ENCODE measurements at places on chromosomes 5 and 9. TPM values are rescaled to one million over a fixed set of nuclear protein-coding genes. Genes with fewer than 3 reads are reported as not detected.
A peak's percentile ranks its signal among the peaks of the same experiment; 100 is the strongest.

DNA sequence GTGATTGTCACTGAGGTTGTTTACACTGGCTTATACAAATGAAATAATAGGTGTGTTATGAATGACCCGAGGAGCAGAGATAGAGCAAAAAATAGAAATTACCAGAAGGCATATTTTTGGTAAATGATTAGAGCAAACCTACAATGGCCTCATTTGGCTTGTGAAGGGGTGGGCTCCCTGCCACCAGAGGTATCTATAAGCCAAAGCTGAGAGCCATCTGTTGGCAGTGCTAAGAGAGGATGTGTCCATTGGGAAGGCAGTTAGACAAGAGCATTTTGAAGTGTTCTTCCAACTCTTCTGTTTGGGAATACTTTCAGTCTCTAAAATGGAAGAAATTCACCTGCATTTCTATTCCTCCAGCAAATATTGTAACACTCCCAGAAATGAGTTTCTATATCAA lies 10.6 kb downstream of the NIPAL4 start:
- peaks cover 4% of the 10 kb centered on the region for H3K4me1 ChIP-seq
- no peak overlapping the region for H3K27ac ChIP-seq
- peaks cover 18% of the 10 kb centered on the region for H3K36me3 ChIP-seq
- no peaks in the 10 kb centered on the region for H3K27me3 ChIP-seq
- H3K4me3 ChIP-seq: no peak overlapping the region

Gene WNK2
- 4.6 TPM for total RNA-seq

Gene TRIP13
- total RNA-seq: 34.4 TPM

Gene FGD3
- 66.7 TPM for total RNA-seq

- H3K27me3 ChIP-seq: no peaks in the 10 kb centered on the region
- peaks cover 4% of the 10 kb centered on the region for H3K36me3 ChIP-seq
- H3K27ac ChIP-seq: no peak overlapping the region
- no peak overlapping the region for H3K4me3 ChIP-seq
Observed at GRCh38 chr5:81226286-81226685, 6.8 kb upstream of the CKMT2 start.

Gene ORM2
- total RNA-seq: not detected

GRCh38 chr9:135701959-135702721 lies at the start of gene KCNT1:
Gene KCNT1, plus strand, starts transcription at chr9:135702185. Its CDS starts 74 bp downstream, at chr9:135702259.
- H3K27ac ChIP-seq: no peak within 1 kb of the TSS
- DNase-seq: peak; percentile 74
- no peaks in the 10 kb centered on the region for H3K4me1 ChIP-seq

DNA sequence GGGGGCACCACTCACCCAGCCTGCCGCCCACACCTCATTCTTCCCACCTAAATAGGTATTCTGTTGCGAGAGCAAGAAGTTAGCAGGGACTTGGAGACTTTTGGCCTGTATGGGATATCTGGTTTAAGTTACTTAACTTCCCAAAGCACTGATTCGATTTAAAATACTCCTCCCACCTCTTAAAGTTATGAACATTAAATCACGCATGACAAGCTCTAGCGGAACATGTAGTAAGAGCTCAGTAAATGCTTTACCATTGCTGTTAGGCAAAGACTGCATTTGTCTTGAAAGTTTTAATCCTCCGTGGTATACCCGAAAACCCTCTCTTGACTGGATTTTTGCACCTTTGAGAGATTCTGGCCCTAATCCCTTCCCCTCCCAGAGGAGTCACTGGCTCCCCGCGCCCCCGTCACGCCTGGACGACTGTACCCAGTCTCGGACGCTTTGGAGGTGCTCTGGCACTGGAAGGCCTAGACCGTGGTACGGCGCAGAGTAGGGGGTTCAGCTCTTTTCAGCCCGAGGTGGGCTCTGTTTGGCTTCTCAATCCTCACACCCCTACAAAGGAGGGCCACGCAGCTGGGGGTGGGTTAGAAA lies 4.4 kb downstream of the GDNF start:
- peaks cover 26% of the 10 kb centered on the region for H3K4me1 ChIP-seq
- peaks cover 70% of the 10 kb centered on the region for H3K27me3 ChIP-seq

DNA sequence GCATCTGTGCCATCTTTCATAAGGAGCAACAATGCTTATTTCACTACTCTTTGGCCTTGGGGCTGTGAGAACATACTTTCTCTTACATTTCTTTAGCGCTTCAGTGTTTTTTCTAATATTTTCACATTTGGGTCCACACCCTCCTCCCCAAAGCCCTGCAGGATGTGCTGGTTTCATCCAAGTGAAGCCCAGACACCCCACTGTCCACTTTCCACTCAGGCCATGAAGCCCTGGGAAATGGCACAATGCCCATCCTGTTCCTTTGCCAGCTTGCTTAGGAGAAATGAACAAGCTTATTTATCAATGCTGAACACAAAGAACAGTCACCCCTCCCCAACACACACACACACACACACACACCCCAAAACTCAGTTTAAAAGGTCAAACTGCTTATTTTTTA lies 17.3 kb upstream of the TMOD1 start:
- H3K4me1 ChIP-seq: no peaks in the 10 kb centered on the region

DNA sequence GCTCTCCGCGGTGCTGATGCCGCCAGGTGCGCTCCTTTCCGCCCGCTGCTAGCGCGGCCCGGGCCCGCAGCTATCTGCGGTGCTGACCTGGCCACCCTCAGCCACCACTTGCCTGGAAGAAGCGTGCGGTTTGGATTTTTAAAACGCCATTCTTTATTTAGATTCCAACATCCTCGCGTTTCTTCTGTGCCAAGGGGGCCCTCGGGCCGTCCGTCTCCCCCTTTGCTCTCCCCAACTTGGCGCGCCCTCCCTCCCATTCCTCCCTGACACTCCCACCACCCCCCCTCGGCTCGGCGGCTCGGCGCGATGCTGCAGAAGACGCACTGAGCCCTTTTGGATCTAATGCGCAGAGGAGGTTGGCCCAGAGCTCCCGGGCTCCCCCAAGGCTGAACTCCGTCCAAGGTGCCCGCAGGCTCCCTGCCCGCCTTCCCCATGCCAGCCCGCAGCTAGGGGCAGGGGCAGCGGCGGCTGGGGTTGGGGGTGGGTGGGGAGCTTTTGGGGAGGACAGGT lies at the start of gene BARHL1:
Gene BARHL1 (plus strand): TSS at position 331 of the 510 bp plus-strand sequence. CDS start 192 bp downstream, outside the sequence.
- no peaks in the 10 kb centered on the region for H3K36me3 ChIP-seq
- H3K27ac ChIP-seq: no peak within 1 kb of the TSS
- H3K4me1 ChIP-seq: peaks cover 13% of the 10 kb centered on the region
- peaks cover 65% of the 10 kb centered on the region for H3K27me3 ChIP-seq

GRCh38 chr5:180824630-180825476 lies 22.2 kb upstream of the MGAT1 start:
- H3K27me3 ChIP-seq: no peaks in the 10 kb centered on the region
- H3K36me3 ChIP-seq: peaks cover 11% of the 10 kb centered on the region
- H3K27ac ChIP-seq: peak overlapping the region; percentile 60
- H3K4me3 ChIP-seq: no peak overlapping the region
- peaks cover 57% of the 10 kb centered on the region for H3K4me1 ChIP-seq

- no peaks in the 10 kb centered on the region for H3K27me3 ChIP-seq
- DNase-seq: no peak
- no peaks in the 10 kb centered on the region for H3K36me3 ChIP-seq
- H3K27ac ChIP-seq: no peak overlapping the region
Observed at GRCh38 chr5:33321026-33321425, 119.7 kb upstream of the TARS1 start.

- H3K4me1 ChIP-seq: no peaks in the 10 kb centered on the region
- DNase-seq: peak; percentile 60
- no peak overlapping the region for H3K4me3 ChIP-seq
- H3K36me3 ChIP-seq: no peaks in the 10 kb centered on the region
- H3K27ac ChIP-seq: no peak overlapping the region
- H3K27me3 ChIP-seq: peaks cover 10% of the 10 kb centered on the region
Observed at GRCh38 chr9:95336281-95336680, 18.8 kb upstream of the FANCC start.

GRCh38 chr5:67921004-67921601 lies 294.5 kb upstream of the PIK3R1 start:
- H3K4me1 ChIP-seq: no peaks in the 10 kb centered on the region
- peaks cover 2% of the 10 kb centered on the region for H3K27me3 ChIP-seq
- no peaks in the 10 kb centered on the region for H3K36me3 ChIP-seq
- DNase-seq: no peak
- H3K27ac ChIP-seq: no peak overlapping the region
- H3K4me3 ChIP-seq: no peak overlapping the region

DNA sequence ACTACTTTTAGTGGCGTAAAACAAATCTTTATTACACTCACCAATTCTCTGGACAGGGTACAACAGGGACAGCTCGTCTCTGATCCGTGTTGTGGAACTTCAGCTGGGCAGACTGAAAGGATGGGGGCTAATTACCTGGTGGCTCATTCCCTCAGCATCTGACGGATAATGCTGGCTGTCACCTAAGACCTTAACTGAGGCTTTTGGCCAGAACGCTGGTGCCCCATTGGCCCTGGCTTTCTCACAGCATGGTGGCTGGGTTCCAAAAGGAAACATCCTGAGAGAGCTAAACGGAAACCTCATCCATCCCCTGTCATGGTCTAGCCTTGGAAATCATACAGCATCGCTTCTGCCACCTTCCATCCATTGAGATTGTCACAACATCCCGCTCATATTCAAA lies 62.9 kb downstream of the RAI14 start:
- H3K27me3 ChIP-seq: peaks cover 3% of the 10 kb centered on the region
- no peak for DNase-seq
- H3K4me3 ChIP-seq: no peak overlapping the region
- no peaks in the 10 kb centered on the region for H3K36me3 ChIP-seq

Gene FAXDC2
- 0.14 TPM for total RNA-seq

DNA sequence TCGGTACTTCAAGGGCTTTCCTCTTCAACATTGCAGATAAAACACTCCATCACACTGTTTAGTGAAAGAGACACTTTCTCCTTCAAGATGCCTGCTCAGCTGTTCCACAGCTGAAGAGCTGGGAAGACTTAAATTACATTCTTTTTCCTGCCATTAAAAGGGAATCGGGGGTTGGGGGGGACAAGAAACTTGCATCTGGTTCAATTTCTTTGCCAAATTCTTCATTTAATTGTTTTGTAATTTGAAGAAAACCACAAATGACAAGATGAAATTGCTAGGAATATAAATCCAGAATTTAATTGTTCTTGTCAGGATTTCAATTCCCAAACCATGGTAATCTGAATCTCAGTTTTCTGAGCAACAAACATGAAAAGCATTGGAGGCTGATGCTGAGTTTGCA lies 478.3 kb downstream of the EBF1 start:
- no peak overlapping the region for H3K4me3 ChIP-seq
- no peaks in the 10 kb centered on the region for H3K4me1 ChIP-seq
- H3K27me3 ChIP-seq: no peaks in the 10 kb centered on the region
- H3K36me3 ChIP-seq: no peaks in the 10 kb centered on the region
- no peak overlapping the region for H3K27ac ChIP-seq

DNA sequence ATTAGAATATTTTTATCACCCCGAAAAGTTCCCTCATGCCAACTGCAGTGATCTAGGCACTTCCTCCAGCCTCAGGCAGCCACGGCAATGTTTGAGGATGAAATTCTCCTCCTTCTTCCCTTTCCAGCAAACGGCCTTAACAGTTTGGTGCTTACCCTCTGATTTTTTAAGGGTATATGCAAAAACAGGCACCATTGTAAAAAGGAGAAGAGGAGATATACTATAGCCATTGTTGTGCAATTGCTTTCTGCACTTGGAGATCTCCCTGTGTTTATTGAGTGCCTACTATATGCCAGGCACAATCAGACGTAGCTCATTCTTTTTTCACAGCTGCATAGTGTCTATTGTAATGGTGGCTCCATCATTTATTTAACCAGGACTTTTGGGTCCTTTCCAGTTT lies 29.4 kb downstream of the GSN start:
- peaks cover 12% of the 10 kb centered on the region for H3K4me1 ChIP-seq
- H3K36me3 ChIP-seq: no peaks in the 10 kb centered on the region
- H3K27ac ChIP-seq: no peak overlapping the region

Measured in activated CD4-positive, alpha-beta T cell treated with anti-CD3 and anti-CD28 coated beads for 36 hours (primary cell).